Non-pigmented ciliary epithelial cell (primary cell): ENCODE measurements at places on chromosomes 11 and 22.

GRCh38 chr22:19463491-19464469 is 15.2 kb downstream of the UFD1 start:
- no peak for DNase-seq

- no peak for DNase-seq
These were observed 439 bp downstream of the SPA17 start for GRCh38 chr11:124674168-124674517.

DNA sequence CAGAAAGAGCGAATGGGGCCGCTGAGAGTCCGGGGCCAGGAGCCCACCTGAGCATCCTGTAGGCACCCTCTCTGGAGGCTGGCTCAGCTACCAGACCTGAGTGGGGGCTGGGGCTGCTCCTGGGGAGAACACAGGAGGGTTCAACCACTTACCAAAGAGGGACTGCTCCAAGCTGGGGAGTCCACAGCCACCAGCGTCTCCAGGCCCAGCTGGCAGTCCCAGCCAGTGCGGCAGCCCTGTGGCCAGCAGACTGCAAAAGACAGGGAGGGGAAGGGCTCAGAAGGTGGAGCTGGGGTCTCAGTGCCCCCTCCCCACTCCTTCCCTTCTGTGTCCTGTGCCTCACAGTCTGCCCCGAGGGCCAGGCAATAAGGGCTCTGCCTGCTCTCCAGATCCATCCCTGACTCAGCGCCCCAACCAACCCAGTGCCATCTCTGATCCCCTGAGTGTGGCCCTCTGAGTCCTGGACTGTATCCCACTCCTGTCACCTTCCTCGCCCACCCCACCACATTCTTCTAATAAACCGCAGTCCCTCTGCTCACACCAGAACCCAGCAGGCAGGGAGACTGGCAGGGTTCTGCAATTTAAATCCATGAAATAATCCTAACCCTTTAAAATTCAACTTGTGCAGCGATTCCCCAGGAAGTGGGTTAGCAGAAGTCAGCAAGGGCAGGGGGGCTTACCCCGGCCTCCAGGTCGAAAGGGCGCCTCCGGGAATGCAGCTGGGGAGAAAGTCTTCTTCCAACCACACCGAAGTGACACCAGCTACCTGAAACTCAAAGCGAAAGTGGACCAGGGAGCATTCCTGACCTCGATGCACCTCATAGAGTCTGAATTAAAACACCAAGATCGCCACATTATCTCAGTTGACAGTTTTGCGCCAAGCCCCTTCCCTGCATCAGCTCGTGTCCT is 13.3 kb downstream of the CHST1 start:
- DNase-seq, result no peak

DNA sequence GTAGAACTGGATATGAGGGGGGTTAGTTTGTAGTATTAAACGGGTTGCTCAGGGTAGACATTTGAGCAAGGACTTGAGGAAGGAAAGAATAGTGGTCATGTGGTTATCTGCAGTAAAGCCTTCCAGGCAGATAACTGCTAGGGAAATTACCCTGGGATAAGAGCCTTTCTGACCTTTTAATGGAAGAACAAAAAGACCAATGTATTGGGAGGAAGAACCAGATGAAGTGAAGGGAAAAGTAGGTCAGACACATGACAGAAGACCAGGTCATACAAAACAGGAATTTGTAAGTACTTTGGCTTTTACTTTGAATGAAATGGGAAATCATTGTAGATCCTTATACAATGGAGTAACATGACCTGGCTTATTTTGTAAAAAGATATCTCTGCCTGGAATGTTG is 241.9 kb upstream of the CTSC start:
- DNase-seq, result no peak

GRCh38 chr22:49365910-49366309 is 461.8 kb downstream of the BRD1 start:
- no peak for DNase-seq
